ENCODE measurements at places on chromosomes 7 and 10.

DNA sequence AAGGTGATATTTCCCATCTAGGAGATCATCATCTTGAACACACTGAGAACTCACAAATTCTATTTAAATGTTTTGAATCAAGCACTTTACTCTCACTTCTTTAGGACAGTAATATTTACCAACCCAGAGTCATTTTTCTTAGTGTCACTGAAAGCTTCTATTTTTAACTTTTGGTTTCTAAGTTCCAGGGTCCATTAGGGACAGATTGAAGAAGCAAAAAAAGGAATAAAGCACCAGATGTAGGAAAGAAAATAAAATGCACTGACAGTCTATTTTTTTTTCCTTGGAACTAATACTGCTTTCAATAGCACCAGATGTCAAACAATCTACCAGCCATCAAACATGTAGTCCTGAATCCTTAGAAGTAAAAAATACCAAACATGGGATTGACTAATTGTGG lies 526.7 kb upstream of the LRRN3 start:
- no peak for DNase-seq

DNA sequence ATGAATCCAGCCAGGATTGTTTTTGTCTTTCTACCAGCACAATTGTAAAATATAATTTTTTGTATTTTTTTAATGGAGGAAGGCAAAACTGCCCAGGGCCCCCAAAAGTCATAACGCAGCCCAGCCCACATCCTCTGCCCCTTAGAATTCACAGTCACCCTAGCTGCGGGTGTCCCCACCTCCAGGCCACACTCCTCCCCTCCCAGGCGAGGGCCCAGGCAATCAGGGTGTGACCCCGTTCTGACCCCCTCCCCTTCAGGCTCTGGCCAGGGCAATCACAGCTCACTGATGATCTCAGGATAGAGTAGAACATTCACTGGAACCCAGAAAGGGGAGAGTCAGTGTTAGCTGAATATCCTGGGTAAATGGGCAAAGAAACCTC lies 92.0 kb upstream of the MACROH2A2 start:
- DNase-seq: no peak

GRCh38 chr10:78947226-78947625 lies 121.5 kb upstream of the ZMIZ1 start:
- no peak for DNase-seq

GRCh38 chr7:108026647-108027046 lies 23.7 kb upstream of the LAMB1 start:
- DNase-seq: no peak

DNA sequence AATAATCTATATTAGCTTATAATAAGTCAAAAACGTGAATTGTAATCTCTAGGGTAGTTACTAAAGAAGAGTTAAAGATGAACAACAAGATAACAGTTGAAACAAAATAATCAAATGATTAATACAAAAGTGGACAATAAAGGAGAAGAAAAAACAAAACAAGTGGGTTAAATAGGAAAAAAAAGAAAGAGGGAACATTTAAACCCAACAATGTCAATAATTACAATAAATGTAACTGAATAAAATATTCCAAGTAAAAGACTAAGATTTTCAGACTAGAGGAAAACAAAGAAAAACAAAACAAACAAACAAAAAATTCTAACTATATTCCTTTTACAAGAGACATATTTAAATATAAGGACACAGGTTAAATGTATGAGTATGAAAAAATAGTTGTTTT lies 38.0 kb upstream of the ZEB1 start:
- DNase-seq: no peak

- DNase-seq: no peak
Measured at GRCh38 chr7:116984511-116984910, 31.2 kb downstream of the ST7 start.

DNA sequence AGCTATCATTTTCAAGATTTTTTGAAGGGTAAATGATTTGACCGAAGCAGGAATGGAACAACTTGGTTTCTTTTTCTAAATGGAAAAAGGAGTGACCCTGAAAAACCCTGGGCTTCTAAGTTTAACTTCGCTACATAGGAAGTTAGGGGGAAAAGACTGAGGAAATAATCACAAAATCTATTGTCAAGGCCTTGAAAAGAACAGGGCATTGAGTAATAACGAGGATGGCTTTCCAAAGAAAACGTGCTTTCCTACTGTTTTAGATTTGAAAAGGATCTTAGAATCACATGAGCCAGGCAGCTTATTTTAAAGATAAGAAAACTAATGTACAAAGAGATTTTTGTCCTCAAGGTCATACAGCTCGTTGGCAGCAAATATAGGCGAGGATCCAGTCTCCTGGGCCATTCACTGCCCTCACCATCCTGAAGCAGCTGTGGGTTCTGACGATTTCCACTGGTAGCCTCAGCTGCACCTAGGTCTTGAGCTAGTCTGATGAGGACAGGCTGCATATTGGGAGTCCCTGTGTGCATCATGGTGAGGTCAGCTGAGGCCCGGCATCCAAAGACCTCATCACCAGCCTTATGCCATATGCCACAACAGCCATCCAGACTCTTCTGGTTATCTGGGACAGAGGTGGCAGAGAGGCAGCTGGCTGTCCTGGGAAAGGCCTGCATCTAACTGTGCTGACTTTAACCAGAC lies 384.7 kb upstream of the NRP1 start:
- DNase-seq: no peak

- no peak for DNase-seq
Measured at GRCh38 chr7:50068850-50069551, 24.0 kb downstream of the ZPBP start.

DNA sequence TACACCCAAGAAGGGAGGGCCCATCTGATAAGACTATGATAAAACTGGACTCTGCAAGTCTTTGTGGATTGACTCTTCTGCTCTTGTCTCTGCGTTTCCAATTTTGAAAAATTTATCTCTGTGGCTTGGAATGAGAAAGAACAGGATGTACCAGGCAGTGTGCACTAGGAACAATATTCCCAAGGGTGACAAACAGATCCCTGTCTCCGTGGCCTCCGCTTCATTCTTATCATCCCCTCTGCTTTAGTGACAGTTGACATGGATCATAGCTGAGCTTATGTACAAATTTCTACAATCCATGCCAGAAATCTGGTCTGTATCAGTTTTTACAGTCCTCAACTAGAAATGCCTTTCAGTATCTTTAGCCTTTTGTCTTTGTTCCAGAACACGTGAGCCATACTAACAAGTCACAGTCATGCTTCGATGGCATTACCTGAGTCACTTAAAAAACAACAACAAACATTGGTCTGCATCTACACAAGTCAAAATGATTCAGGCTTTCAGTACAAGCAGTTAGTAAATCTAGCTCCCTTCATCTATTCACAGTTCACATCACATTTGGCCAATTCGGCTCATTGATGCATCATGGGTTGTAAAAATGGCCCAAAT lies 393.6 kb upstream of the CELF2 start:
- DNase-seq: no peak

DNA sequence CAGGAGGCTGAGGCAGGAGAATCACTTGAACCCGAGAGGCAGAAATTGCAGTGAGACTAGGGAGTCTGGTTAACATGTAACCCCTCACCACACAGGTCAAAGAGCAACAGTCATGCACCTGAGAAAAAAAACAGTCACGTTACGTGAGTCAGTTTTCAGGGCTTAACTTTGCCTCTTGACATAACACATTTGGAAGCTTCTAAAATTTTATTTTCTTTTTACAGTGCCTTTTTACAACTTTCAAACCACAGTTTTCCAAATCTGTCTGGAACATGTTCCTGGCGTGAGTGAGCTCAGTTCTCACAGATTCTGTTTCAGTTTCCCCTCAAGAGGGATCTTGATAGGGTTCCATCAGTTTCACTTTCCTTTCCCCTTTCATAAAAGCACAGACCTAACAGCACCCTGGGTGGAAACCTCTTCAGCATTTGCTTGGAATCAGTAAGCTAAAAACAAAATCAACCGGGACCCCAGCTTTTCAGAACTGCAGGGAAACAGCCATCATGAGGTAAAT lies 4.4 kb downstream of the IFIT3 start:
- no peak for DNase-seq

DNA sequence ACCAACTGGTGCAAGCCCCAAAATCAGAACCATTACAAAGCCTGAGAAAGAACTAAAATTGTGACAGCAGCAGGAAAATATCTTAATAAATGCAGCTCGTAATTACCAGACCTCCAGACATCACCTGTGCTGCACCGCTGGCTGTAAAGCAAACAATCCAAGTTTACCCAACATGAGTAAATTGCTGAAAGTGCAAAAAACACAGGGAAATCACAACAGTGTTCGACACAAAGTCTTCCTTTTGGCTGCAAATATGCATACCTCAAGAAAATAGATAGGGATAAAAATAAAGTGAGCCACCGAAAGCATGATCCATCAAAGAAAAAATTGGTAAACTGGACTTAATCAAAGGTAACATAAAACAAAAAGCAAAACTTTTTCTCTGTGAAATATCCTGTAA lies 101.7 kb downstream of the SLC16A9 start:
- no peak for DNase-seq

DNA sequence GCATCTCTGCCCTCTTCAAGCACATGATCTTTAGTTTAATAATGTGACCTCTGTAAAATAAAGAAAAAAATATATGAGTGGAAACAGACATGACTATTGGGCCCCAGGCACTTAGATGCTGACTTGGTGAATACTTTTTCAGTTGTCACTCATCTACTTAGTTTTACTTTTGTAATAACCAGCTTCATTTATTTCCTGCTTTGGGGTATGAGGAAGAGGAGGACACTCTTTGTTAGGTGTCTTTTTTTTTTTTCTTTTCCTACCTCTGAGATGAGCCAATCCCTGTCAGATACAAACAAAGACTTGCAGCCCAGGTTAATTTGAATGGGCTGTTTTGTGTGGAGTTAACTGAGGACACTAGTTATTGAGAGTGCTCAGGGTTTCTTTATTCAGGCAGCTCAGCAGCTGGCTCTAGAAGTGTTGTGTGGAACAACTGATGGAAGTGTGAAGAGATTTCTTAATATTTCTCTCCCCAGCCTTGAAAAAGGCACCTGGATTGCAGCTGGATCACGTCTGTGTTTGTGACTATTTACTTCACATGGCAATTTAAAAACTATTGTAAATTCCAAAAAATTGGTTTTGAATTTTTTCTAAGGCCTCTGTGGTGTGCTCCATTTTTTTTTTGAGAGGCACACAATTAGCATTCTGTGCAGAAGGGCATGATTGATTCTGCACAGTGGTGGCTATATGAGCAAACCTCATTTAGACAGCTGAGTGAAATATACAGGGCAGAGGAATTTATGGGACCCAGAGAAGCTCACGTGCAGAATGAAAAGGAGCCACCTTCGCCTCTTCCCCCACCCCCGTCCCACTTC lies 333.8 kb downstream of the LRMDA start:
- DNase-seq: no peak

DNA sequence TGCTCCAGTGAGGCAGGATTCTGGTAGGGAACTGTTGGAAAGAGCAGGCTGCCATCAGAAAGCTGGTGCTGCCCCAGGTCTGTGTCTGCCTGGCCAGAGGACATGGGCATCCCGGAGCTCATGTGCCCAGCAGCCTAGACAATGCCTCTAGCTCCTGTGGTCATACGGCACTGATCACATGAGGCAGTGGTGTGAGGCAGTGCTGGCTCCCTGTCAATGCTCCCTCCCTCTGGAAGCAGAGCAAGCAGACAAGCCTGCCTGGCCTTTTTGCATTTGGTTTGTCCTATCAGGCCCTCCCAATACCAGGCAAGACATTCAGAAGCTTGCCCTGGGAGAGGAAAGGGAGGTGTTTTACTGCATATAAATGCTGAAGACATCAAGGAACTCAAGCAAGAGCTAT lies 19.5 kb upstream of the MMP21 start:
- DNase-seq: peak; percentile 69

DNA sequence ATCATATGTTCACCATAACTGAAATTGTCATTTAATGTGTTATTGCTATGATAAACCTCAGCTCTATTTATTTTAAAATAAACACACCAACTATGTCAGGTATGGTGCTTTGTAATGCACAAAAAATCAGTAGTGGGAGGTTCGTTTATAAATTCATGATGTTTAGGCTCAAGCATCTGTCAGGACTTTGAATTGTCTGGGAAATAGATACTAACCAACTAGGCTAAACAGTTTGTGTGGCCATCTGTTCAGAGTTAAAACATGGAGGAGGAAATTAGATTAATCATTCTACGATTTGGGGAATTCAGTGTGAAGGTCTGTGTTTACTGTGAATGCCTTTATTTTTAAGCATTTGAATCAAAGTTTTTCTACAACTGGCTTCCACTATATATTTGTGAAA lies 212.6 kb upstream of the FZD8 start:
- DNase-seq: no peak

GRCh38 chr7:158061884-158062656 lies 525.6 kb downstream of the PTPRN2 start:
- DNase-seq: no peak

DNA sequence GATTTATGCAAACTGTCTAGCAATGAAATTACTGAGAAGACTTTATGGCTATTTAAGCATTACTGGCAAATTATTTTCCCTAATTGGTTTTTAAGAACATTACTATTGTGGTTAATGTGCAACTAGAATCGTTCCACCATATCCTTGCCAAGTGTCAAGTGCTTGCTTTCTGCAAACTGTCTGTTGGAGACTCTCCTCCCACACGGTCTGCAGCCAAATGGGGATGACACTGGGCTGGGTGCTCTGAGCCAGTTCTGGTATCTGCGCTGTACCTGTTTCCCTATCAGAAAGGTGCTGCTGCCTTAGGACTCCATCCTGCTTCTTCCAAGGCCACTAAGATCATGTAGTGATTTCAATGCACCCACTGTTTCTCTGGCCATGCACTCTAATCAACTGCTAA lies 110.4 kb downstream of the RAMP3 start:
- DNase-seq: no peak

GRCh38 chr7:40299097-40299496 lies 164.3 kb downstream of the SUGCT start:
- DNase-seq: no peak

GRCh38 chr7:137669706-137670105 lies 177.1 kb downstream of the DGKI start:
- DNase-seq: no peak

- DNase-seq: no peak
Measured at GRCh38 chr10:48759113-48759901, 74.6 kb downstream of the WDFY4 start.

- no peak for DNase-seq
Measured at GRCh38 chr7:112225006-112225405, 18.5 kb downstream of the ZNF277 start.

- no peak for DNase-seq
Measured at GRCh38 chr10:68001539-68001938, 73.5 kb downstream of the HERC4 start.

DNA sequence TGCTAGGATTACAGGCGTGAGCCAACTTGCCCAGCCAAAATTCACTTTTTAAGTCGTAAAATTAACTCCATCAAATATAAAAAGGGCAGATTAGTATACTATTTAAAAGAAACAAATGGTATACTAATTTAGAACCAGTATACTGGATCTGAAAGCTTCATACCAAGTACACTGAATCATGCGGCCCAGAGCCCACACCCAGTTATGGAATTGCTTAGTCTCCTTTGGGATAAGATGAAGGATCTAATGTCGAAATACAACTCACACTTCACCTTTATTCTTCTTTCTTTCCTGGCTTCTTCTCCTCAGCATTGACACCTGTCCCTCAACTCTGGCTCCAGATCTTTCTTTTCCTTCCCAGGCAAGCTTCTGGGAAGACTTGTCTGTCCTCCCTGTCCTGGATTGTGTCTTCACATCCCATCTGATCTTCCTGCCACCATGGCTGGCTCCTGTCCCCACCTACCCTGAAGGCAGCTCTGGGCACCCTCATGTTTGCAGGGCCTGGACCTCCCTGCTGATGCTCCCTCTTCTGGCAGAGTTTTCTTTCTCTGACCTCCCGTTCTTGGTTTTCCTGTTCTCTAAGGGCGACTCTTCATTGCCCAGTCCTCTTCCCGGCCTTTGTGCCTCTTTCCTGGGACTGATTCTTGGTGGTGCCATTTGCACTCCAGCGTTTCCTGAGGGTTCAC lies 57.8 kb upstream of the CTBP2 start:
- no peak for DNase-seq

GRCh38 chr10:62147425-62147824 lies 121.2 kb downstream of the RTKN2 start:
- no peak for DNase-seq
